ENCODE measurements at places on chromosomes 7 and 10.

- peak; percentile 39 for DNase-seq
Observed at GRCh38 chr10:51425431-51425830, 274.0 kb downstream of the CSTF2T start.

- DNase-seq, result peak; percentile 75
Observed at GRCh38 chr10:117543225-117544003, 868 bp downstream of the EMX2 start.

GRCh38 chr7:4279216-4279615, 402.9 kb upstream of the FOXK1 start:
- DNase-seq, result no peak

DNA sequence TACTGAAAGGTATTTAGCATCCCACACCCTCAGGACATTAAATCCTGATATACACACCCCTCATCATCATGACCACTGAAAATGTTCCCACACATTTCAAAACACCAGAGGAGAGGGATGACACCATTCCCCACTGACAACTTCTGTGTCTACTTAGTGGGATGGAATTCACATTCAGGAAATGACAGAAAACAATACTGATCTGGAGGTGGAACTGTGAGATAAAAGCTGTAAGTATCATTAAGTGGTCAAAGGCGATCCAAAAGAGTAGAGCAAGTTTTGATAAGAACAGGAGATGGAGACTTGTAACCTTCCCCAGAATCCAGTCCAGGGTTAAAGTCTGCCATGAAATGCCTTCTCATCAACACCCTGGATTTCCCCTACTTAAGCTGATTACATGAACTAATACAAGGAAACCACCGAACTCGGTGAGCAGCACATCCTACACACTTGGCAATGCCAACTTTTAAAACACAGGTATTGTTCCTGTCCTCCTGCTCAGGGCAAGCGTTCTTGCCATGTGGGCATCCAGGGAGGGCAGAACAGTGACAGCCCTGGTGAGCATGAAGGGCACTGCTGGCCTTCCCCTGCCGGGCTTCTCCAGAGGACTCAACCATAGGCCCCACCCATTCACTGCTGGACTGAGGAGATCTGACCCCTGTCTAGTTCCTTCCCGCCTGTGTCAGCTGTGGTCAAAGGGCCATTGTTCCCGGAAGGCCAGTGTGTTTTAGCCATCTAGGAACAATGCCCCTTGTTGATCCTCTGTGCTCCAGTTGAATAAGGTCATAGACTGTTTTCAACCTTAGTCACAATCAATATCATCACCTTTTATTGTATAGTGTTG, 85.0 kb downstream of the SGMS1 start:
- DNase-seq, result no peak

- DNase-seq, result no peak
Observed at GRCh38 chr7:92783260-92784201, 52.8 kb downstream of the CDK6 start.

GRCh38 chr10:64558094-64558835, 1037.1 kb downstream of the REEP3 start:
- no peak for DNase-seq

DNA sequence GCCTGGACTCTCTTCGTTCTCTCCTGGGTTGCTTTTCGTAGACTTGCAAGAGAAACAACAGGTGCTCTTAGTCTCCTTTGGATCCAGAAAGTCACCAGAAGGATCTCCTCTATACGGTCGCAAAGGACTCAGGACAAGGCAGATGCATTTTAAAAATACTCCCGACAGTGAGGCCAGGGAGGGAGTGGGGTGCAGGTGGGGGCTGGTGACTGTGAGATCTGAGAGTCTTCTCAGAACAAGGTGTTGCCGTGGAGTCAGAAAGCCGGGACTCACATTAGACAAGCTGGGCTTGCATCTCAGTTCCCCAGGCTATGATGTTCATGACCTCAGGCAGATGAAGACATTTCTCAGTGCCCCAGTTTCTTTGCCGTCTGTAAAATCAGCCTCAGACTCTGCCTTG, 507.2 kb downstream of the TCERG1L start:
- DNase-seq, result no peak

DNA sequence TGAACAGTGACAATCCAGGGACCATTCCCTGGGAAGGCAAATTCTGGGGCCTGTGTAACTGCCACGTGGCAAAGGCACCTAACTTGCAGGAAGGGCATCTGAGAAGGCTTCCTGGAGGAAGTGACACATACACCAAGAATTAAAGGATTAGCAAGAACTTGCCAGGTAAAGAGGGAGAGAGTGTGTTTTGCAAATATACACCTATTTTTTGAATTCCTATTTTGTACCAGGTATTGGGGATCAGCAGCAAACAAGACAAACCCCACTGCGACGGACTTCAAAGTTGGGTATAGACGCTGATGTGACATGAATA, 206.5 kb upstream of the ZMIZ1 start:
- no peak for DNase-seq

GRCh38 chr10:131909929-131910328, 9.1 kb downstream of the PPP2R2D start:
- no peak for DNase-seq

DNA sequence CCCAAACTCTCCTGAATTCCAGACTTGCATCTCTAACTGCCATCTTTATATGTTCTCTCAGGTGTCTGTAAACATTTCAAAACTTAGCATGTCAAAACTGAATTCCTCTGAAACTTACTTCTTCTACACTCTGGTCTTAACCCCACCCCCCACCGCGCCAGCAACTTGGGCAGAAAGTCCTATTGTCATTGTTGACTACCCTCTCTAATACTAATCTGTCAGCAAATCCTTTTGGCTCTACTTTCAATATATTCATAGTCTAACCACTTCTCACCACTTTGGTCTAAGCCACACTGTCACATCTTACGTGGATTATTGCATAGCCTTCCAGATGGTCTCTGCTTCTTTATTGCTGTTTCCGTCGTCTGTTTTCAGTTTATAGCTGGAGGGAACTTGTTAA, 86.6 kb downstream of the AHCYL2 start:
- DNase-seq, result no peak

DNA sequence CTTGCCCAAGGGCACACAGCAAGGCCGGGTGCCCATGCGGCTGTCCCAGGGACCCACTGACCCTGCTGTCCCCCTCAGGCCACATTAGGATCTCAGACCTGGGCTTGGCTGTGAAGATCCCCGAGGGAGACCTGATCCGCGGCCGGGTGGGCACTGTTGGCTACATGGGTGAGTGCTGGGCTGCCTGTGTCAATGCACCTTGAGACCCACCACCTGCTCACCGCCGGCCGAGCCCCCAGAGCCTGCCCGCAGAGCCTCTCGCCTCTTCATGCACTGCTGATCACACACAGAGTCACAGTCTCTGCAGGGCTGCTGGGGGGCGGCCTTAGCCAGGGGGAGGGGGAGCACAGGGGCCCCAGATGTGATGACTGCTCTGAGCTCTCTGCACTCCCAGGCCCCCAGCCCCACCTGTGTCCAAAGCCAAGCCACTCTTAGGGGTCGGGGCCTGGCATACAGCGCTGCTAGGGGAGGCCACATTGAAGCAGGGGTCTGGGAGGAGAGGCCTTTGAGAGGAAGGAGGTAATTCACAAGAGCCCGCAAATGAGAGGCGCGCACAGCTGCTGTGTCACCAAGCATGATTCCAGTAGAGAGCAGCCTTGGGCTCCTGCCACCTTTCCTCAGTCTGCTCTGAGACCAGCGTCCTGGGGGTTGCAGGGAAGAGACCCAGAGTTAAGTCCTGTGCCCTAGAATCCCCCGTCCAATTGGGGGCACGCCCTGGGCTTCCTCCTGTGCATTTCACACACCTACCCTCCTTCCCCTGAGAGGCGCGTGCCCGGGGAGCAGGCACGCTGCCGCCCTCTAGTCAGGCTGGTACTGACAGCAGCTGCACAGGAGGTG, 100.4 kb downstream of the RGS10 start:
- no peak for DNase-seq

DNA sequence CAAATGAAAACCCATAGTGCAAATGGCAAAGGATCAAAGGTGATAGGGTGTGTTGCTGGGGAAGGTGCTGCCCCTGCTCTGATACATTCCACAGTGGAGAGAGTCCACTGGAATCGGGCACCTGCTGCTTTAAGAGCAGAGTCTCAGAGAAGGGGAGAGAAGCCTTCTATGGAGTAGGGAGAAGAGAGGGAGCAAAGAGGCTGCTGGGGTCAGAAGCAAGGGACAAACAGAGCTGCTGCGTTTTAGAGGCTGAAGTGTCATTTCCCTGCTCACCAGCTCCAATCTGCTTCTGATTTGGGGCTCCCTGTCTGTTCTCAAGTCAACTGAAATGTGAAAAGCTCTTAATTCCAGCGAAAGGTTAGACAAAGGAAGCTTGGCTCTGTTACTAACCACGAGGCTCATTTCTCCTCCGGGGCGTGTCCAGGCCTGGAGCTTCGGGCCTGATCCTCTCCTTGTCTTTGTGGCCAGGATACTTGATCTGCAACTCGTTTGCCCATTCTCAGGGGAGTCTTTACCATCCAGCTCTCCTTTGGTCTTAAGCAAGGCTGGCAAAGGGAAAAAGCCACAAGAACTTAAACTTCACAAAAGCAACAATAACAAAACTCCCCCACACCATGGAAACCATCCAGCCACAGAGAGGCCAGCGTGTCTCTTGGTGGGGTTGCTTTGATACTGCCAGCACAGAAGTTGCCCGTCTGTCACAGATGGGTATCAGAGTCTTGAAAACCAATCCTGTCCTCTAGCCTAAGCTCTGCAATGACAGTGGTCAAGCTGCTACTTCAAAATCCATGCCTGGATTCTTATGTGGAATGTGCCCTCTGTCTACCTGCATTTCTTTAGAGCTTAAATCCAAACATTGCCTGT, 692.6 kb downstream of the SUGCT start:
- DNase-seq, result peak; percentile 75

- no peak for DNase-seq
Observed at GRCh38 chr10:52900593-52900992, 128.0 kb upstream of the MBL2 start.

DNA sequence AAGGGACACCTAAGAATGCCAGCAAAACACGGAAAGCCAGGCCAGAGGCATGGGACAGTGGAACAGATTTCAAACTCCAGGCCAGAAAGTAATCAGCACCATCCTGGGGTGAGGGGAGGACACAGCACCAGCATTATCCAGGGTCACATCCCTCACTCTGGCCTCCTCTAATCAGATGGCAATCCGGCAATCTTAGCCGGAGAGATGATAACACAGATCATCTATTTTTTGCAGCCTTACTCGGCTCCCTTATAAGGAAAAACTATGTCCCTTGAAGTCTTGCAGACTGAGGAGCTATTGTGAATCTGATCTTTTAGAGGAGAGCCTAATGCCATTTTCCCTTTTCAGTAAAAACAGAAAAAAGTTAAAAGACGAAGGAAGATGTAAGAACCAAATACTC, 16.5 kb downstream of the TRIL start:
- DNase-seq, result no peak

DNA sequence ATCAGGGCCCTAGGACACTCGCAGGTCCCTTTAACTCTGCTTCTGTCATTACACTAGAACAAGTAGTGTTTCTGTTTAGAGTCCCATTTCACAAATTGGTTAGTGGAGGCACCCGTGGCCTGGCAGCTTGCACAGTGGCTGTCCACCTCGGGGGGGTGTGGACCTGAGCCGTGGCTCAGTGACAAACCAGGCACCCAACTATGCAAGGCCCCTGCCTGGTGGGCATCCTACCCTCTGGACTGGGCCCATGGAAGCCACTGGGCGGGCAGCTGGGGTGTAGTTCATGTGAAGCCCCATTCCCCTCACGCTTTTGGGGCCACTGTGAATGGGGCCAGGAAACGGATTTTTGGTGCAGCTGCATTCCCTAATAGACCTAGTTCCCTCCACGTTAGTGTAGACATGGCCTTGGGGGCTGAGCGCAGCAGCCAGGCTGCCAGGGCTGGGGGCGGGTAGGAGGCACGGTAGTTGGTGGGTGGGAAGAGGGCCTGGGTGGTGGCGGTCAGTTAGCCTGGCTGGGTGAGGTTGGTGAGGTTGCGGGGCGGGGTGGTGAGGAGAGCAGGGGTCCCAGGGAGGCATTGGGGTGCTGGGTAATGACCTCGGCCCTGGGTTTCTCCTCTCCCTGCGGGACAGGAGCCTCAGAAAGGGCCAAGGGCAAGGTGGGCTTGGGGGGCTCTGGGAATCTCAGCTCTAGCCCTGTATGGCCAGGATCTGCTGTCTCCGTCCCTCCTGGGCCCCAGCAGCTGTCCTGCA, 18.7 kb downstream of the ZNF316 start:
- no peak for DNase-seq

- no peak for DNase-seq
Observed at GRCh38 chr7:134992626-134993179, 6.4 kb downstream of the AGBL3 start.

- no peak for DNase-seq
Observed at GRCh38 chr7:149444287-149444686, 16.6 kb downstream of the ZNF777 start.

DNA sequence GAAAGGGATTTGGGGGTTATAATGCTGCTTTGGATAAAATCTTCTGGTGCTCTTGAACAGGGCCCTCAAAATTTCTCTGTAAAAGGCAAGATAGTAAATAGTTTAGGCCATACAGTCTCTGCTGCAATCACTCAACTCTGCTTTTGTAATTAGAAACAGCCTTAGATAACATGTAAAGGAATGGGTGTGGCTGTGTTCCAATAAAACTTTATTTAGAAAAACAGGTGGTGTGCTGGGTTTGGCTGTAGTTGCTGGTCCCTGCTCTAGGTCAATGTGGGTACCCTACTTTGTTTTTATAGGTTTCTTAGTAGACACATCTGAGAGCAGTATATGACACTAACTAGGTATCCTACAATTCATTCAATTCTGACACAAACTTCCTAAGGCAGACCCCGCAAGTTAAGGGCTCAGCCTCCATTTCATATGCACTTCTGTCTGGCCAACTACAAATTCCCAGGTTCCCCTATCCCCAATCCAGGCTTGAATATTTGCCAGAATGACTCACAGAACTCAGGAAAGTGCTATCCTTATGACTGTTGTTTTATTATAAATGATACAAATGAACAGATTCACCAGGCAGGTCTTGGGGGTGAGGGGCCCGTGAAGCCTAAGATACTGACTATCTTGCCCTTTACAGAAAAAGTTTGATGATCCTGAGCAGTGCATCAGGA, 349.9 kb downstream of the RPS24 start:
- no peak for DNase-seq

GRCh38 chr7:25385506-25386136, 157.3 kb upstream of the NPVF start:
- DNase-seq, result no peak

DNA sequence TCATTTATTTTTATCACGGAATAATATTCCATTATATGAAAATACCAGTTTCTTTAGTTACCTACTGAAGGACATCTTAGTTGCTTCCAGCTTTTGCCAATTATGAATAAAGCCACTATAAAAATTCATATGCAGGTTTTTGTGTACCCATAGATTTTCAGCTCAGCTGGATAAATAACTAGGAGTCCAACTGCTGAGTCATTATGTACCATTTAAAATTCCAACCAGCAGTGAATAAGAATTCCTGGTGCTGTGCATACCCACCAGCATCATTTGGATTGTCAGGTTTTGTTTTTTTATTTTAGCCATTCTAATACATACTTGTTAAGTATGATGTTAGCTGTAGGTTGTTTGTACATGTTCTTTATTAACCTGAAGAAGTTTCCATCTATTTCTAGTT, 14.5 kb downstream of the FAM24B start:
- DNase-seq, result peak; percentile 37

- DNase-seq, result peak; percentile 72
Observed at GRCh38 chr10:103053659-103054581, 135.8 kb downstream of the CNNM2 start.

Data from GM03348 (cell line).